ENCODE measurements at places on chromosomes 7 and 10. TPM values are rescaled to one million over a fixed set of nuclear protein-coding genes. Genes with fewer than 3 reads are reported as not detected.

GRCh38 chr7:26413007-26413691, 121.5 kb downstream of the SNX10 start:
- DNase-seq: no peak

- peak; percentile 29 for DNase-seq
Measured at GRCh38 chr7:23470330-23471105, at the start of gene IGF2BP3. Gene IGF2BP3 (minus strand): TSS chr7:23470491. CDS start chr7:23470110, 381 bp downstream.

- DNase-seq: no peak
Measured at GRCh38 chr10:46226232-46226631, 60.6 kb upstream of the ANTXRL start.

DNA sequence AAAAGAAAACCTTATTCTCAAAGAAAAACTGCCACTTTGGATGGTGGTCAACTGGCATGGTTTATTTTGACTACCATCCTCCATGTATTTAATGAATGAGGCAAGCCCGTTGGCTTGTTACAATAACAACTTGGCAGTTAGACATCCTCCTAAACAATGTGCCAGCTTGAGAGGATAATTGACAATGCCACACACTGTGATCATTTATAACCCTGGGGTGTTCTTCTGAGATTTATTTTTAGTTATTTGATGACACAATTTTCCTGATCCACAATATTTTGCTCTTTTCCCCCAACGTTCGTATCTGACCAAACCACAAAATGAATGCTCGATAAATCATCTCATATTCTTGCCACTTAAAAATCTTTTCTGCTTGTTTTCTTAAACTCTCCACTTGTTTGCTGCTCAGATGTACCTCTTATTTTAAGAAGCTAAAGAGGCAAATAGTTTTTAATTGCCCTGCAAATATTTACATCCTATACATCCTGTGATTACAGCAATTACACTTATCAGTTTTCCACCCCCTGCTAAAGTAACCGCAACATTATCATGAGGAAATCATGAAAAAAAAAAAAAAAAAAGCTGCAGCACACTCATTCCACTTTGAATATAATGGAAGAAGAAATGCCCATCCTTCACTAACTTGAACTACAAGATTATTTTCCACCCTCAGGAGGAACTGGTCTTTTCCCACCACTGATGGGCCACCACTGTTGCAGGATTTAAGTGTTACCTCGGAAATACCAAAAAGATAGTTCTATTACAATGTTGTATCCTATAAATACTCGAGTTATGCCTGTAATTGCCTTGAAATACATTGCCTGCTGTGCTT, 119.9 kb downstream of the MBL2 start:
- no peak for DNase-seq

GRCh38 chr7:29606287-29606721, 42.7 kb downstream of the PRR15 start:
- DNase-seq: no peak

GRCh38 chr10:86071145-86071544, 295.4 kb downstream of the GRID1 start:
- no peak for DNase-seq

- no peak for DNase-seq
Measured at GRCh38 chr7:17593819-17594419, 295.5 kb downstream of the AHR start.

DNA sequence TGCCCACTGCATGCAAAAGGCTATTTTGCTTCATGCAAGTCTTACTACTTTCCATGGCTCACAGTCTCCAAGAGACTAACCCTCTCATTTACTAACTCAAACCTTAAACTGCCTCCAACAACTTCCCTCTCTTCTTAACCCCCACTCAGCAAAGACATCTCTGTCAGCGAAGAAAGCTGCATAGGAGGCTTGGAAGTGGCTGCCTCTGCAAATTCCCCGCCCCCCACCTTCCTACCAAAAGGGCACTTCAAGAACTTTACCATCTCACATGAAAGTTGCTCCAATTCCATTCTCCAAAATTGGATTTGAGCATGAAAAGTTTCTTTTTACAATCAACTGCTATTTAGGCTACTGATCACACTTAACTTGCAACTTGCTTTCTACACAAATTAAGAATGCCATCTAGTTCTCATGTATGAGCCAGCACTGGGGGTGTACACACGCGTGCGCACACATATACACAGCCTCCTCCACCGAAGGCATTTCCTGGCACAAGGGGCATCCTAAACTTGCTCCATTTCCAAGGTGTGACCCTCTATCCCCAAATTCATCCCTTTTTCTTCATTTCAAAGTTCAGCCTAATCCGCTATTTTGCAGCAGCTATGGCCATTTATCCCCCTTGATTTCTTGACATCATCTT, 1.8 kb downstream of the CCDC6 start:
- DNase-seq: no peak

- DNase-seq: no peak
Measured at GRCh38 chr7:51021906-51022570, 239.3 kb upstream of the GRB10 start.

The WDR86 gene
- total RNA-seq: not detected

The ABCC2 gene
- 4.2 TPM for total RNA-seq

DNA sequence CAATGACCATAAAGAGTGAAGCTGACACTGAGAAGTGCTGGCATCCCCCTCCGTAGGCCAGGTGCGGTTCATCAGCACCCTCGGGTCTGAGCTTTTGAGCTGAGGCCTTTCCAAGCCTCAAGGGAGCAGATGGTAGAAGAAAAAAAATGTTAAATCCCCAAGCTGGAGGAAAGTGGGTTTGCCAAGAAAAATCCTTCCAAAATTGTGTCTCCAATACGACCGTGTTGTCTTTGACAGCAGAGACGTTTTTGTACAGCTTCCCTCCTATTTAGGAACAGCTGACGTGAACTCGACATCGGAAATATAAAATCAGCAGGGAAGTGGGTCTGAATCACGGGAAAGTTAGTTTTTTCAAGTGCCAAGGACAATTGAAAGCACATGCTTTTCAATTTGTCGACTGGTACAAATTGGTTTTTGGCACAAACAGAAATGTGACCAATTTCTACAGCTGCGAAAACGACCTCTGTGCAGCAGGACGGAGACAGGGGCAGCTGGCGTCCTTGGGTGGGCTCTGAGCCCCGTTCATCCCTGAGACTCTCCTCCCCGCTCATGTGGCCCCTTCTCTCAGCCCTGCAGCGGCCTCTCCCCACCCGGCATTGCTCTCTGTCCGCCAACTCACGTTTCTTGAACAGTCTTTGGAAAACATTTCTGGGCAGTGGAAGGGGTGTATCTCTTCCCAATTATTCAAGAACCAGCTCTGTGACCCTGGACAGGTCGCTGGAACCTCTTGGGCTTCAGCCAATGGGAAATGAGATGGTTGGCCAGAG, 89.9 kb downstream of the PAXIP1 start:
- no peak for DNase-seq

DNA sequence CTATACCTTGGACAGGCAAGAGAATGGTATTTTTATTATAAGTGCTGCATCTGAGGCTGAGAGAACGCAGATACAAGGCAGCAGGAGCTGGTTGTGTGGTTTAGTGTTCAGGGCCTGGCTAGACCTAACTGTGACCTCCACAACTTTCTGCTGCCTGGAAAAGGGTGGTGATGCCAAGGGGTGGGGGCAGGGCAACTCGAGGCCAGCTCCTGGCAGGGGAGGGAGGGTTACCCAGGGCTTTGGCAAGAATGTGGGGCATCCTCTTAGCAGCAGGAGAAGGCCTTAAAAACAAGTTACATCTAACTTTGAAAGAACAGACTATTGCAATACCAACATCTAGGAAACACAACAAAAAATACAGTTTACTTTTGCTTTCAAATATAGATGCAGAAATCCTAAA, 13.0 kb downstream of the MXI1 start:
- no peak for DNase-seq

GRCh38 chr7:122802301-122802751, 83.9 kb downstream of the CADPS2 start:
- no peak for DNase-seq

GRCh38 chr7:28999895-29000716, 42.0 kb upstream of the TRIL start:
- DNase-seq: no peak

DNA sequence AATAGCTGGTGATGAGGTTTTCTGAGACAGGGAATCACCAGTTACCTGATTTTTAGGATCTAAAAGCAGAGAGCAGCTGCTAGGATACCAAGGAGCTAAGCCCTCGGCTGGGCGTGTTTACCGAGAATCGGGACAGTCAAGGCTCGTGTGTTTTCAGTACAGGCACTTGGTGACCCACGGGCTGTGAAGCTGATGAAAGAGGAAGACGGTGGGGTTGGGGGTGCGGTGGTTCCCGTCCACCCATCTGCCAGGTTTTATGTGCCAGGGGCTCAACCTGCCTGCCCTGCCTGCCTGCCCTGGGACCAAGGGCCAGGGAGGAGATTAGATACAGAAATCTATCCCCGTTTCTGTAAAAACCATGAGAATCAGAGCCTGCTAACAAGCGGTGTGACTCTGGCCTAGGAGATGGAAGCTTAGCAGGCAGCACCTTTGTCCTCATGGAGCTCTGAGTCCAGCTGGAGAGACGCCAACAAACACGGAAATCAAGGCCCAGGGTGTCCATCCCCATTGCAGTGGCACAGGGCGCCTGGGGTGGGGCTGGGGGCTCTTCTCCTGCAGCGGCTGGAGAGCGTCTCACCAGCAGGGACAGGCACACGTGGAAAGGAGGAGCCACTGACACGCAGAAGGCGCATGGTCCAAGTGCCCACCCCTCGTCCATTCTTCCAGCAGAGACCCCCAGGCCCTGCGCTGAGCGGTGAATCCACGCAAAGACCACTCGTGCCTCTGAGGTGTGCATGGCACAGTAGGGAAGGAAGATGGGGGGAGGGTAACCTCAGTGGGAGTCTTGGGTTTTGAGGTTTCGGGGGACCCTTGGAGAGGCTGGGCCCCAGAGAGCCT, 265.0 kb upstream of the TCERG1L start:
- DNase-seq: no peak

The AKR1B15 gene
- not detected for total RNA-seq

The ITGB1 gene
- 205 TPM for total RNA-seq

DNA sequence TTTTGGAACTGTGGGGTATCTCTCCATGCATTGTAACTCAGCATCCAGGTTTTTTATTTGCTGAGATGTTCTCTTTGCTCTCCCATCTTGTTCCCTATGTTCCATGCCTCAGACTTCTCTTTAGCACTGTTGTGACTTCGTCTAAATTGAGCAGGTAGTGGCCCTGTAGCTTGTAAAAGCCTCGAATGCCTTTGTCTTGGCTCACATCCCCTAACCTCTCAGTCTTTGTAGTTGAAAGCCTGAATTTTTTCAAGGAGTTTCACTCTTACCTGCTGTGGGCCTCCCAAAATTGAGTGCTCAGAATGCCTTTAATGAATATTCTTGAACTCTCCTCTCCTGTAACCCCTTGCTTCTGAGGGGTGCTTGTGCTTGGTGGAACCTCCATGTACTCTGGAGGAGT, 1137.3 kb downstream of the REEP3 start:
- DNase-seq: no peak

DNA sequence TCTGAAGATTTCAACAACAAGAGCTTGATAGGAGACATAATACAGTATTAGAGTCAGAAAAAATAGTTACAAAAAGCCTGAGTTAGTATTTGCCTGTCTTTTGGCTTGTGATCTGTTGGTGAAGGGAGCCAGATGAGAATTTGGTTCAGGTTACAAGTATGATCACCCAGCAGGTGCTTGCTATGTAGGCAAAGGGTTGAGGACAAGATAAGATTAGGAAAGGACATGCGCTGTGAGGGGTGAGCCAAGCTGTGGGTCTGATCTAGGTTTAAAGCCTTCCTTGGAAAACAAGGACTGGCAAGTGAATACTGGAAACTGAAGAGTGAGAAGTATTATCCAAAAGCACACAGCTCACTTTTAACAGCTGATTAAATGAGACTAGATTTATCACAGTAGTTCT, 28.7 kb upstream of the CD36 start:
- no peak for DNase-seq

The ASZ1 gene
- not detected for total RNA-seq

- no peak for DNase-seq
Measured at GRCh38 chr7:154372011-154372601, 319.9 kb downstream of the DPP6 start.

The CPXM2 gene
- not detected for total RNA-seq

DNA sequence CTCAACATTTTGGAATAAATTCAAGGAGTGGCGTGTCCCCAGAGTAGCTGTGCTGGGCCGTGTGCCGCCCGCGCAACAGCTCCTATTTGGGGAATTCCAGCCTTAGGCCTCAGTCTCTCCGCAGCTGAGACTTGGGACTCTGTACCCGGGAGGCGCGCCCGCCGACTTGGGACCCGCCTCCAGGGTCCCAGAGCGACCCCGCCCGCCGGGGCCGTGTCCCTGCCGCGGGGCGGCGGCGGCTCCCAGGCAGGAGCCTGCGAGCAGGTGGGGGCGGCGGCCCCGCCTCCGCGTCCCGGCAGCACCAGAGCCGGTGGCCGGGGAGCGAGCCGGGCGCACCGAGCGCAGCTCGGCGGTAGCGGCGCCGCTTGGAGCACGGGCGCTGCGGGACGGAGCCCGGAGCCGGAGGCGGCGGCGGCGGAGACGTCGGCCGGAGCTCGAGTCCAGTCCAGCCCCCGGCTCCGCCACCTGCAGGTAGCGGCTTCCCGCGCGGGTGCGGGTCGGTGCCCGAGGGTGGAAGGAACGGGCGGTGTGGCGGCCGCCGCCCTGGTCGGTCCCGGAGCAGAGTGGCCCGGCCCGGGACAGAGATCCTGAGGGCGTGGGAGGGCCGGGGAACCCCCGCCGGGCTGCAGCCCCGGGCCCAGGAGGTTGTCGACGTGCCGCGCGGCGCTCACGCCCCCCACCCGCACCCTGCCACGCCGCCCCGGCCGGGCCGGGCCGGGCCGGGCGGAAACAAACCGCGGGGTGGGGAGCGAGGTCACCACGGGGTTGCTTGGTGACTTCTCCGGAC, at the start of gene WIPF3:
Gene WIPF3, plus strand, starts transcription at position 301 of the 787 bp plus-strand sequence. CDS start 28,217 bp downstream, outside the sequence.
- peak; percentile 22 for DNase-seq

The SEMA4G gene
- total RNA-seq: 0.78 TPM

GRCh38 chr10:35532141-35532540, 73.0 kb upstream of the GJD4 start:
- no peak for DNase-seq

GRCh38 chr10:119029613-119030420, at the start of gene NANOS1:
Gene NANOS1 (plus strand): TSS chr10:119029714. CDS start chr10:119029802, 88 bp downstream.
- peak; percentile 52 for DNase-seq

DNA sequence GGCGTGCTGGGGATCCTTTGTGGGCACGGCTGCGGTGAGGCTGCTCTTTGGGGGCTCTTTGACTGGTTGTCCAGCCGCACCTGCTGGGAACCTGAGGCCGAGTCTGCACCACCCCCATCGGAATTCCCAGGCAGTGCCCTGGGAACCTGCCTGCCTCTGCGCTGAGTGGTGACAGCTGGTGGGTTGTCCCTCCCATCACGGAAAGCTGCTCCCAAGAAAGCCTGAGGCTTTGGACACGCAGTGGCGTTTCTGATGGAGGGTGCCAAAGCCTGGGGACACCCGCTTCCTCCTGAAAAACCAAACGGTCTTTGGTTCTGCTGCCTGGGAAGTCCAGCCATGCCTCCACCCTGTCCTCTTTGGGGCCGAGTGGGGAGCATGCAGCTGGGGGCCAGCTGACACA, 21.4 kb upstream of the SHH start:
- DNase-seq: no peak

The ARHGAP21 gene
- total RNA-seq: 27.3 TPM

GRCh38 chr10:75971402-75972211, 540.2 kb downstream of the LRMDA start:
- no peak for DNase-seq

- DNase-seq: no peak
Measured at GRCh38 chr10:125118011-125118611, 42.3 kb downstream of the CTBP2 start.
